ENCODE measurements at places on chromosomes 4 and X.

DNA sequence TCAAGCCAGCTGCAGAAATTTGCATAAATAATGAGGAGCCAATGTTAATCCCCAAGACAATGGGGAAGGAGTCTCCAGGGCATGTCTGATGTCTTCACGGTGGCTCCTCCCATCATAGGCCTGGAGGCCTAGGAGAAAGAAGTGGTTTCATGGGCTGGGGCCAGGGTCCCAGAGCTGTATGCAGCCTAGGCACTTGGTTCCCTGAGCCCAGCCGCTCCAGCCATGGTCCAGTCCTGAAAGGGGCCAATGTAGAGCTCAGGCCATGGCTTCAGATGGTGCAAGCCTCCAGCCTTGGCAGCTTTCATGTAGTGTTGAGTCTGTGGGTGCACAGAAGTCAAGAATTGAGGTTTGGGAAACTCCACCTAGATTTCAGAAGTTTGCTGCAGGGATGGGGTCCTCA is 628.2 kb upstream of the GRIA3 start:
- no peak for DNase-seq

- DNase-seq = no peak
Measured at GRCh38 chr4:46503739-46504138, 113.8 kb upstream of the GABRA2 start.

DNA sequence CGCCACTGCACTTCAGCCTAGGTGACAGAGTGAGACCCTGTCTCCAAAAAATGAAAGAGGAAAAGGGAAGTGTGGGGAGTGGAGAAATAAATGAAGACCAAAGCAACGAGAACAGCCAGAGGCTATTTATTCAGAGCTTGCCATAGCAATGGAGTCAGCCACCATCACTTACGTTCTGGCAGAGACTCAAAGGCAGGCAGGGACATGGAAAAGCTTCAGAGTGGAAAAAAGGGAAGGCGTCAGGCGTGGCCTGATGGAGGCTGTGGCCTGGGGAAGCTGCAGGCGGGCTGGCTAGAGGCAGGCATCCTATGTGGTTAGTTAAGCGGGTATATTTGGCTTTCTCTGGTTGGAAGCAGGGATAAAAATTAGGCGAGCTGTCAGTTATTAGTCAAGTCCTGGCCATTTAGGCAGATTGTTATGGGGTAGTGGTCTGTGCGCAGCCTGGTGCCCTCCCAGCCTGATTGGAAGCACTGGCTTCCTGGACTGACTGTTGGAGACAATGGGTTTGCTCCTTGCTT is 73.3 kb downstream of the DCTD start:
- DNase-seq = no peak

- no peak for DNase-seq
Measured at GRCh38 chr4:15063341-15063740, 61.1 kb downstream of the CPEB2 start.

- DNase-seq = no peak
Measured at GRCh38 chr4:146916479-146917076, 29.1 kb downstream of the TTC29 start.

- DNase-seq = no peak
Measured at GRCh38 chr4:38023347-38024205, 63.4 kb downstream of the PTTG2 start.

DNA sequence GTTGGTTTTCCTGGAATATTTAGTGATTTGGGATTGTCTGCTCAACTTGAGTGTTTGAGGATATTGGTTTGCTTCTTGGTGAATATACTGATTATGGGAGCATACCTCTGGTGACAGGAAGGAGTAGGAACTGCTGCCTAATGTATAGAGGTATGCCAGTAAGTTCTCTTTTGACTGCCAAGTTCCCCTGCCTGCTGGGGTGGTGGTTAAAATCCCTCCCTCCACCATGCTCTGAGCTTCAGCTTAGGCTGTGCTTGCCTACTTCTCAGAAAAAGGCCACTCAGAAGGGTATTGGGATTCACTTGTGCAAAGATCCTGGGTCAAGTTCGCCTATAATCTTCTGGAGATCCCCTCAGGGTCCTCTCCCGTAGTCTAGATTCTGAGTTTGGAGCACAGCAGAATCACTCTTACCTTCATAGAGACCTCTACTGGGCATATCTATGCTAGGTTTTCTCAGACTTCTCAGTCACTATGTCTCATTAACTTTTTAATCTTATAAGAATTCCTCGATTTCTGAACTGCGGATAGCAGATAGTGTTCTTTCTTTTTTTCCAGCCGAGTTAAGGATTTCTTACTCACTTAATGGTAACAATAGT is 44.7 kb upstream of the DCK start:
- DNase-seq = no peak

DNA sequence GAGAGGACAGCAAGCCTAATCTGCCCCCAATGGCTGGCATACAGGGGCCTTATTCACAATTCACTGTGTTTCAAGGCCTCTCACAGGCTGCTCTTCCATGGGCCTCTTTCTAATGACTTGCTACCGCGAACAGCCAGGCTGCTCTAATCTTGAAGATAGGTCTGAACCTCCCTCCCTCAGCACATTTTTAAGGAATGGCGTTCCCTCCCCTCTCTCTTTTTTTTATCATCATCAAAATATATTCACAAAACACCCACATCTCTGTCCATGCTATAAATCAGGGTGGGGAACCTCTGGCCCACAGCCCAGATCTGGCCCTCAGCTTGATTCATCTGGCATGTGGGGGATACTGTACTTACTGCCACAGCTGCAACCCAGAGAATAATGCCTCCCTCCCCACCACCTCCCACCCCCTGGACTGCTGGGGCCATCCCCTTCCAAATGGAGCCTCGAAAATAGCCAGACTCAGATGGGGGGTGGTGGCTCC is 76.2 kb upstream of the PLAC1 start:
- DNase-seq = no peak

GRCh38 chrX:49829016-49829415 is at the start of gene PAGE4:
Gene PAGE4 (plus strand): TSS chrX:49829303. CDS start chrX:49830429, 1,126 bp downstream.
- DNase-seq = no peak

DNA sequence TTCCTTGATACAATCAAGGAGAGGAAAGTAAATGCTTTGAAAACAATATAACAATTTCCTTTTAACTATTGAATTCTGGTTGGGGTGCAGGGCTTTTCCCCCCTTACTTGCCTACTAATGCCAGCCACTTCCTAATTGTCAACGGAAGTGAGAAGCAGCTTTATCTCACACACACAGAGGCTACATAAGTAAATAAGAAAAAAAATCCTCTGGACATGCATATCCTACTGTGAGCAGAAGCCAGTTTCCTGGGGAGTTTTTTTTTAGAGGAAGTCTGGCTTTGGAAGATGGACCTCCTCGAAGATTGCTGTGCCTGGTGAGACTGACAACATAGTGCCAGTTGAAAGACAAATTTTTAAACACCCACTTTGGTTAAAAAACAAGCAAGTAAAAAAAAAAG is 180.6 kb downstream of the OPHN1 start:
- DNase-seq = no peak

GRCh38 chr4:139129206-139129605 is 47.8 kb downstream of the ELF2 start:
- no peak for DNase-seq

- peak; percentile 3 for DNase-seq
Measured at GRCh38 chr4:54971474-54971950, 153.9 kb downstream of the KDR start.

- no peak for DNase-seq
Measured at GRCh38 chr4:87707279-87707918, 57.3 kb downstream of the DMP1 start.

DNA sequence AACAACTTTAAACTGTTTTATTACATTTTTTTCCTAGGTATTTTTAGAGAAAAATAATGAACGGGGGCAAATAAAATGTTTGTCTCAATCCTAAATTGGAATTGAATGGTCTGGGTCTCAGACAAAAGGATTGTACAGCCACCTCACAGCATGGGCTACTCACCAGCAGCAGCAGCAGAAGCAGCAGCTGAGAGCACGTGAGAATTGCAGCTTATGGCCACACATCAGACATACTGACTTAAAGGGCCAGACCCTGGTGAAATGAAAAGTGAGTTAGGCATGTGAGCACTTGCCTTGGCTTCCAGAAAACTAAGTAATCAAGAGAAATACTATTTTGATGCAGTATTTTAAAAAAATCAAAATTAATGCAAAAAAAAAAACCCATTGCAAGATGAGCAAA is 56.6 kb downstream of the AASDH start:
- DNase-seq = no peak

- no peak for DNase-seq
Measured at GRCh38 chr4:154304679-154305078, 186.9 kb downstream of the DCHS2 start.

GRCh38 chr4:145907812-145908211 is 30.8 kb downstream of the ZNF827 start:
- no peak for DNase-seq

DNA sequence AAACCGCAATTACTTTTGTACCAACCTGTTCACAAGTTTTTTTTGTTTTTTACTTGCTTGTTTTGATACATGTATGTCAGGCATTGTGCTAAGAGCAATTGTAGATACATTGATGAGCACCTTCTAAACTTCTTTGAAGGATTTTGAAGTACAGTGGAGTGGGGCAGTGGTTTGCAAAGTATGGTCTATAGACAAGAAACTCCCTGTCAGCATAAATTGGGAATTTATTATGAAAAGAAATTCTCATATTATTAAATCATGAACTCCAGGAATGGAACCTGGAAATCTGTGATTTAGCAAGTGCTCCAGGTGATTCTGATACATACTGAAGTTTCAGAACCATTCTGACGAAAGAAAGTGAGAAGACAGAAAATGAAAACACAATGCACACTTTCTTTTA is 733.4 kb downstream of the C4orf33 start:
- no peak for DNase-seq

DNA sequence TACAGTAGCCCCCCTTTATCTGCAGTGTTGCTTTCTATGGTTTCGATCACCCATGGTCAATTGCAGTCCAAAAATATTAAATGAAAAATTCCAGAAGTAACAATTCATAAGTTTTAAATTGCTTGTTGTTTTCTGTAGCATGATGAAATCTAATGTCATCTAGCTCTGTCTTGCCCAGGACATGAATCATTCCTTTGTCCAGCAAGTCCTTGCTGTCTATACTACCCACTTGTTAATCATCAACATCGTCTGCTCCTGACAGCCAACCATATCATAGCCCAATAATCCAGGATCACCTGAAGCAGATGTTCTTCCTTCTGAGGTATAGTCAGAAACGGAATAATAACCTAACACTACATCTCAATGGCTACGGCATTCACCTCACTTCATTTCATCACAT is 79.8 kb downstream of the ADAMTS3 start:
- no peak for DNase-seq

DNA sequence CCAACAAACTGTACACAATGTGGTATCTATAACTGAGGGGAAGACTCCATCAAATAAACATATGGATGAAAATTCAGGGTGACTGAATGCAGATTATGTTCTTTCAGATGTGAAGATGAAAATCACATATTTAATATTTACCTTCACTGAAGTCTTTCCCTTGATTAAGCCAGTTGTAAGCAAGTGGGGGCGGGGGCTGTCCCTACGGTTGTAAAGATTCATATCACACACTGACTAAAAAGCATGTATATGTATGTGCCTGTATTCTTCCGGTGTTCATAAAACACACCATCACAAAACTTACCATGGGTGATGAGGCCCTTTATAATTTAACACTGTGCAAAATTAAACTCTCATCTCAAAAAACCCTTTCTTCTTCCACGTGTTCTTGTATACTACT is 1.3 kb downstream of the TAB3 start:
- DNase-seq = no peak

DNA sequence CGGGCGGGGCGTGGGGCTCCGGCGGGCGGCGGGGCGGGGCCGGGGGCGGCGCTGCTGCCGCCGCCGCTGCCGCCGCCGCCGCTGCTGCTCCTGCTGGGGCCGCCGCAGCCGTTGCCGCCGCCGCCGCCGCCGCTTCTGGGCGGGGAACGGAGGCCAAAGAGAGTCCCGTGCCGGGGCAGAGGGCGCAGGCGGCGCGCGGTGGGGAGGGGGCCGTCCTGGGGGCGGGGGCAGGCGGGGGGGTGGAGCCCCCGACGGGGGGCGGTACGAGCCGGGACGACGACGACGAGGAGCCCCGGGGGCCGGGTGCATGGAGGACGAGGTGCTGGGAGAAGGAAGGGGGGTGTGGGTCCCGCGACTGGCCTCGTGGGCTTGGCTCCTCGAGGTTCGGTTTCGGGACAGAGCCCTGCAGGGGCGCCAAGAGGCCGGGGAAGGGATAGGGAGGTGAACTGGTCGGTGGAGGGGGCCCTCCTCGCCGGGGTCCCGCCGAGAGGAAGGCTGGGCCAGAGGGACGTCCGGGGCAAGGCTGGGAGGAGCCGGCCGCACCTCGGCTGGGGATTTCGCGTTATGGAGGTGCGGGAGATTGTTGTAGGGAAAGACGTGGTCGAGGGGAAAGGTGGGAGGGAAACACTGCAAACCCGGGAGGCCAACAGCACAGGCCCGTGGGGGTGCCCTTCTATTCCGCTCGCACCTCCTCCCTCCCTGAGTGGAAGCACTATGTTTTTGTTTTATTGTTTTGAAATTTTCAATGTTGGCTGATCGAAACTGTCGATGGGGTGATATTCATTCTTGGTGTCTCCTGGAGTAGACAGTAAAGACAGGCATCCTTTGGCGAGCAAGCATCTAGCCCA is 1.9 kb downstream of the BCORL1 start:
- DNase-seq = no peak

DNA sequence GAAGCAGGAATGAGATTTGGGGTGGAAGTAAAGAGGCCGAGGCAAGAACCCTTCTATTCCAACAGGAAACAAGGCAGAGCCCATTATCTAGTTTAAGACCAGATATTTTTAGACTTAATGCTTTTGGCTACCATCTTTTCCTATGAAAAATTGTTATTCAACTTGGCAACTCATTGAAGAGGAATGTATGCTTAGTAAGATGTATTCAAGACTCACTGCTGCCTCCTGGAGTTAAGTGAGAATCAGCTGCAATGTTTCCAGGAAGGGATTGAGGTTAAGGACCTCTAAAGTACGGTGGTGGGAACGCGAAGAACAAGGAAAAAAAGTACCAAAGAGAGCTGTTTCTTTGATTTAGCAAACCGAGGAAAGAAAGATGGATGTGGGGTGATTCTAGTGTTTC is 89.1 kb downstream of the RAPGEF2 start:
- DNase-seq = no peak

Measured in NCI-H2107 (cell line).